Astrocyte (in vitro differentiated cells and primary cell): ENCODE measurements at places on chromosomes 1 and 21. TPM values are rescaled to one million over a fixed set of nuclear protein-coding genes. Genes with fewer than 3 reads are reported as not detected.

Gene PLD5
- total RNA-seq, result 2.7 and 4.9 TPM in 2 replicates

Gene HORMAD1
- total RNA-seq, result not detected in 2 replicates

Gene SYPL2
- total RNA-seq, result 0.70 and 0.77 TPM in 2 replicates

Gene LRRC53
- total RNA-seq, result not detected in 2 replicates

Gene TMCC2
- 10.6 and 10.8 TPM in 2 replicates for total RNA-seq

Gene ADGRL4
- total RNA-seq, result 18.7 and 19.6 TPM in 2 replicates

Gene DFFA
- total RNA-seq, result 47.4 and 58.2 TPM in 2 replicates

- H3K27me3 ChIP-seq, result no peaks in the 10 kb centered on the region
- no peak overlapping the region for H3K4me3 ChIP-seq
- no peak for DNase-seq
- no peak overlapping the region for H3K27ac ChIP-seq
- H3K36me3 ChIP-seq, result no peaks in the 10 kb centered on the region
Measured at GRCh38 chr1:110874324-110875215, 1.6 kb downstream of the CD53 start.

DNA sequence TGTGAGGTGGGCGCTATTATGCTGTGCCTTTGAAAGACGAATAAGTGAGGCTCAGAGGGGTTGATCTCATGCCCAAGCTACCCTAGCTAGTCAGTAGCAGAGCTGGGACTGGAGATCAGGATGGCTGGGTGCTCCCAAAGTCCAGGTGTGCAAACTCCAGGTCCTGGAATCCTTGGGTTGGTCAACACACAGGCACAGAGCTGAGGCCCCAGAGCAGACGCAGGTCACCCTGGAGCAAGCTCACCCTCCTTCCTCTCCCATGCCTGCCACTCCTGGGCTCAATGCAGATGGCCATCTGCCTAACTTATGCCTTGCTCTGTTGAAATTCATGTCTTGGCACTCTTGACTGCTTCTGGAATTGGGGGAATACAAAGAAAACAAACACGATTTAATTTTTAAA is 587.2 kb downstream of the PTPRU start:
- H3K27ac ChIP-seq, result no peak overlapping the region
- H3K4me3 ChIP-seq, result no peak overlapping the region
- H3K36me3 ChIP-seq, result no peaks in the 10 kb centered on the region
- H3K27me3 ChIP-seq, result peaks cover 2% of the 10 kb centered on the region
- no peaks in the 10 kb centered on the region for H3K4me1 ChIP-seq

DNA sequence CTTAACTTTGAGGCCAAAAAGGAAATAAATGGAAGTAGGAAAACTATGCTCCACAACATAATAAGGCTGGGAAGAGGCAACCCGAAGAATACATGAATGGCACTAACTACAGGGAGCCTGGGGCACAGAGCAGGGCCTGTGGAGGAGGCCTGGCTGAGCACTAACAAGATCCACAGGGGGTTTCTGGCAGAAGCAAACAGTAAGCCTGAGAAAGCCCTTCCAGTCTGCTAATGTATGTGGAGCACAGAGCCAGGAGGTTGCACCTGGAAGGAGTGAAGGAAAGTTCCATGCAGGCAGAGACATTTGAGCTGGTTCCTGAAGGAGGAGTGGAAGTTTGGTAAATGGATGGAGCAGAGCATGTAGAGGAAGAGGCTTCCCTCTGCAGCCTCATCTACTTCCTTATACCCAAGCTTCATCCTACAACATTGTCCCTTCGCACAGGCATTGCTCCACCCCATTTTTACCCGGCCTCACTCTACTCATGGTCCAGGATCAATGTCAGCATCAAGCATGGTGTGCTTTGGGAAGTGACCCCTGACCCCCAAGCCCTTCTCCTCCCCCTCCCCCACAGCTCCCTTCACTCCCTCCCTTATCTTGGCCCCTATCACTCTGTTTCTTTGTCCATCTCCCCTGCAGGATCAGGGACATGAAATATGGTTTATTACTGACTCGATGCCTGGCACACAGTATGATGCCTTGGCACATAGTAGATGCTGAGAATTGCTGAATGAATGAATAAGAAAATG is 23.3 kb downstream of the SHISA4 start:
- no peaks in the 10 kb centered on the region for H3K36me3 ChIP-seq
- no peak overlapping the region for H3K27ac ChIP-seq
- H3K27me3 ChIP-seq, result no peaks in the 10 kb centered on the region
- peaks cover 13% of the 10 kb centered on the region for H3K4me1 ChIP-seq
- no peak overlapping the region for H3K4me3 ChIP-seq

GRCh38 chr1:156198831-156199349 is 5.0 kb downstream of the SLC25A44 start:
- H3K27me3 ChIP-seq, result no peaks in the 10 kb centered on the region
- H3K36me3 ChIP-seq, result peaks cover 16% of the 10 kb centered on the region
- no peak overlapping the region for H3K4me3 ChIP-seq
- H3K4me1 ChIP-seq, result peaks cover 12% of the 10 kb centered on the region

DNA sequence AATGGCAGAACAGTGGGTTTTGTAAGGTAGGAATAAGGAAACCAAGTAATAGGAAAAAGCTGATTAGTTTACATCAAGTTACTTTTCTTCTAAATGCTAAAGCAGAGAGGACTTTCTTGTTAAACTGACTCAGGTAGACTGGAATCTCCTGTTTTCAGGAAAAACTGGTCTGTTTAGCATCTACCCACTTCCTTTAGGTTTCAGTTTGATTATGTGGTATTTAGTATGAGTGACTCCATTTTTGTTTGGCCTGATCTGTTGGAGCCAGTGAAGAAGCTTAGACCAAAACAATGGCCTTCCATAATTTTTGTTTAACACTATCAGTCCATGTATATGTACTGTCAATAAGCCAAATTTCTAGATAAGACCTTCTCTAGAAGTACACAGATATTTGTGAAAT is 88.4 kb downstream of the EPB41 start:
- H3K36me3 ChIP-seq, result no peaks in the 10 kb centered on the region
- no peak overlapping the region for H3K4me3 ChIP-seq
- H3K4me1 ChIP-seq, result no peaks in the 10 kb centered on the region
- no peak for DNase-seq
- no peaks in the 10 kb centered on the region for H3K27me3 ChIP-seq

DNA sequence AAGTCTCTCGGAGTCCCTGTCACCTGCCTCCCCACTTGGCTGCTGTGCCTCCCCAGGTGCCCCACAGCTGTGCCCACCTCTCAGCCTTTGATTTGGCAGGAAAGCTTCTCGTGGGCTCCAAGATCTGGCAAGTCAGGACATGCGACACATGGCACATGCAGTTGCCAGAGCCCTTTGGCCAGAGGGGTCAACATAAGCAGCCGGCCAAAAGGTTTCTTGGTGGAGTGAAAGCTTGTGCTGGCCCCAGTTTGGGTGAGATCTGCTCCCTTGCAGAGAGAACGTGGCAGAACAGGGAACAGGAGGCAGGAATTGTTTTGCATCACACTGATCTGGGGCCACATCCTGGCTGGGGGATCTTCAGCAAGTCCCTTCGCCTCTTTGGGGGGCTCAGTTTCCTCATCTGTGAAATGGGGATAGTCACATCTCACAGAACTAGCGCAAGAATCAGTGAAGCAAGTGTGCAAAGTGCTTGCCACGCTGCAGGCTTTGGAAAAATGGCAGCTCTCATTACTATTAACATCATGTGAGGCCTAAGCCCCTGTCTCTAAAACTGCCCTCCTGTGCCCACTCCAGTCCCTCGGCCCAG is 232.6 kb downstream of the TRABD2B start:
- H3K4me3 ChIP-seq, result no peak overlapping the region
- H3K36me3 ChIP-seq, result no peaks in the 10 kb centered on the region
- no peak overlapping the region for H3K27ac ChIP-seq
- no peak for DNase-seq

DNA sequence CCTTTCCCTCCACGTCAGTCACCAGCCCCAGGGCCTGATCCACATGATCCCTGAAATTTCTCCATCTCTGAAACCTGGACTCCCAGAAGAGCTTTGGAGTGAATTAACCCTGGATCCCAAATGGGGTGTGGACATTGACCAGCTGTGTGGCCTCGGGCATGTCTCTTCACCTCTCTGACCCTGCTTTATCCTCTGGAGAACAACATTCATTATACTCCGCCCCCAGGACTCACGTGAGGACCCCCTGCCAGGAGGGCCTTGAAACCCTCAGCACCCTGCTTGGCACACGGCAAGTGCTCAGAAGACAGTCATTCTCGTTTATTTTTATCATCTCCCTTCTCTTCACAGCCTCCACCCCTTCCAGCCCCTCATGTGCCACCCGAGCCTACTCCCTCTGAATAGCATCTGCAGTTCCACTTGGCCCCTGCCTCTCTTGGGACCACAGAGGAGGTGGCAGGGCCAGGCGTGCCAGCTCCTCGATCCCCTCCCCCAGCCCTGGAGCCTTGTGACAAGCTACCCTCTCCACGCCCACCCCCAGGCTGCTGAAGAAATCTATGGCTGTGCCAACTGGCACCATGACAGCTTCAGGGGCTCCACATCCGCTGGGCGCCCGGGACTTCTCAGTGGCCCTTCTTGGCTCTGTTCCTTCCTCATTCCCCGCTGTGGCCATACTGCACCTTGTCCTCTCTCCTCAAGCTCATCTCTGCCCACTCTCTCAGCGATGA is 18.0 kb downstream of the ADGRB2 start:
- H3K27me3 ChIP-seq, result no peaks in the 10 kb centered on the region
- peaks cover 23% of the 10 kb centered on the region for H3K4me1 ChIP-seq
- DNase-seq, result no peak
- H3K36me3 ChIP-seq, result no peaks in the 10 kb centered on the region
- H3K27ac ChIP-seq, result no peak overlapping the region
- no peak overlapping the region for H3K4me3 ChIP-seq

DNA sequence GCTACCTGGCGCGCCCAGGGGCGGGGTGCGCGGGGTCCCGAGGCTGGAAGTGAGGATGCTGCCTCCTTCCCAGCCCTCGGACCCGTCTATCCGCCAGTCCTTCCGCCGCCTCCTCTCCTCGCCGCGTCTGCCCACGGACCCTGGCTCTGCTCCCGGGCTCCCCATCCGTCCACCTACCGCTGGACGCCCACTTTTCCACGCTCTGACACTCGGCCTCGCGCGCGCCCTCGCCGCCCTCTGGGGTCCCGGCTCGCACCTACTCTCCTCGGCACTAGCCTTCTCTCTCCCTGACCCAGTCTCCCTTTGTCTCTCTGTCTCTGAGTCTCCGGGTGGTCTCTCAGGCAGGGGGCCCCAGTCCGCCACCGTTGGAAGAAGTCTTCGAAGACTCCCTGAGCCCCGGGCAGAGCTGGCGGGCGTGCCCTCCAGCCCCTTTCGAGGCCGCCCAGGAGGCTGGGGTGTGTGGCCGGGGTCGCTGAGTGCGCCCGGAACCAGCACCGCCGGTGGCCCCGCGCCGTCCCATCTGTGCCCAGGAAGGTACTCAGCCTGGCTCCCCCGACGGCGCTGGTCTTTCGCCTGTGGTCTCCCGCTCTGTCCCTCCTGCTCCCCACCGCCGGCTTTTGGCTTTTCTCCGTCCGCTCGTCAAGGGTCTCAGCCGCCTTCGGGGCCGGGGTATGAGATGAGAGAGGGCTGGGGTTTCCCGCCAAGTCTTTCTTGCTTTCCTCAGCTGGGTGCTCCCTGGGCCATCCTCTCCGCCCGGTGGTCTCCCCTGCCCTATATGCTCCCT is 610 bp downstream of the DRAXIN start:
- no peak overlapping the region for H3K27ac ChIP-seq
- H3K27me3 ChIP-seq, result peaks cover 23% of the 10 kb centered on the region
- H3K4me1 ChIP-seq, result peaks cover 23% of the 10 kb centered on the region
- no peaks in the 10 kb centered on the region for H3K36me3 ChIP-seq
- H3K4me3 ChIP-seq, result peak overlapping the region; percentile 28

DNA sequence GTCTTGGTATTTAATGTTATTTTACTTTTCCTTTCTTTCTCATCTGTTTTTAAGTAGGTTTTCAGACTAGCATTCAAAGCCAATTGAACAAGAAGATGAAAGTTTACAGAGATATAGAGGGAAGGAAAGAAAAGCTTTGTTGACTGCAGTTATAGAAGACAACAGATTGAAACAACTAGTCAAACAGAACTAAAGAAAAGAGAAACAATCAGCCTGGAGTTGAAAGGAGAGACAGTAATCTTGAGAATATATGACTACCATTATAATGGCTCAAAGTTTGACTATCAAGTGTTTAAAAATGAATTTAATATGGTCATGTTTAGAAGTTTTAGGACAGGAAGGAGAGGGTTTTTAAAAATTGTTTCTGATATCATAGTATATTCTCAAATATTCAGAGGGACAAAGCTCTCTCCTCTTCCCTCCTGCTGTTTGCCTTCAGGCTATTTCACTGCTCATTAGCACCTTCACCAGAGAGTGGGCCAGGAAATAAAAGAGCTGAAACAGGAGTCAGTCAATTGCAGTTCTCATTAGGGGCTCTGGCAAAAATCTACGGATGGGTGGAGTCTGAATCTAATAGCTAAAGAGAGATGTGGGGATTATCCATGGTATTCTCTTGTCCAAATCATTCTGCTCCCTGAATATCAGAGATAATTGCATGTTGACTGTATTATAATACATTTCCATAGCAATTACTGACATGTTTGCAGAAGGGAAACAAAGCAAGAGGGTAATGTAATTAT is 577.8 kb downstream of the BRINP3 start:
- no peak for DNase-seq
- no peaks in the 10 kb centered on the region for H3K36me3 ChIP-seq
- H3K4me3 ChIP-seq, result no peak overlapping the region

GRCh38 chr1:154198756-154199562 is 7.1 kb upstream of the TPM3 start:
- no peaks in the 10 kb centered on the region for H3K36me3 ChIP-seq
- H3K4me1 ChIP-seq, result peaks cover 3% of the 10 kb centered on the region
- H3K4me3 ChIP-seq, result no peak overlapping the region
- H3K27ac ChIP-seq, result no peak overlapping the region
- peak; percentile 48 for DNase-seq

DNA sequence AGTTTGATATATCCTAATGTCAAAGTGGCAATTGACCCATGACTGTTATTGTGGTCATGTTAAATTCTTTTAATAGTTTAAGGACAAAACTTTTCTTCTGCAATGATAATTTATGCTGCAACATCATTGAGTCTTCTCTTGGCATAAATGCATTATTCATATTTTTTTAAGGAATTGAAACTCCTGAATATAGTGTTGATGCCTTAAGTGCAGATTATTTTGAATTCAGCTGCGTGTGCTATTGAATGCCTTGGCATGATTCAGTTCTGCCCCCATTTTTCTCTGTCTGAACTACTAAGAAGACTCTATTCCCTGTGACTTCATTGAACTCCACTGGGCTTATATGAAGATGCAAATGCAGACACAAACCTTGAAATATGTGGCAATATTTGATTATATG is 22.6 kb upstream of the NOS1AP start:
- no peak overlapping the region for H3K4me3 ChIP-seq
- no peak for DNase-seq
- H3K27me3 ChIP-seq, result no peaks in the 10 kb centered on the region
- H3K36me3 ChIP-seq, result no peaks in the 10 kb centered on the region

- no peak overlapping the region for H3K4me3 ChIP-seq
- H3K4me1 ChIP-seq, result no peaks in the 10 kb centered on the region
- H3K27ac ChIP-seq, result no peak overlapping the region
- no peaks in the 10 kb centered on the region for H3K27me3 ChIP-seq
- DNase-seq, result no peak
- H3K36me3 ChIP-seq, result no peaks in the 10 kb centered on the region
Measured at GRCh38 chr1:4856396-4856795, 202.0 kb downstream of the AJAP1 start.

GRCh38 chr1:151539321-151540020 is 638 bp upstream of the TUFT1 start:
- H3K4me1 ChIP-seq, result peaks cover 46% of the 10 kb centered on the region
- peak overlapping the region; percentile 80 for H3K4me3 ChIP-seq
- peak; percentile 97 for DNase-seq
- H3K36me3 ChIP-seq, result no peaks in the 10 kb centered on the region
- peak overlapping the region; percentile 83 for H3K27ac ChIP-seq

- H3K27ac ChIP-seq, result no peak overlapping the region
- no peak overlapping the region for H3K4me3 ChIP-seq
- no peaks in the 10 kb centered on the region for H3K27me3 ChIP-seq
Measured at GRCh38 chr1:244955661-244956060, 91.3 kb upstream of the HNRNPU start.

- no peaks in the 10 kb centered on the region for H3K27me3 ChIP-seq
- H3K36me3 ChIP-seq, result peaks cover 8% of the 10 kb centered on the region
- peaks cover 14% of the 10 kb centered on the region for H3K4me1 ChIP-seq
- DNase-seq, result peak; percentile 28
- H3K27ac ChIP-seq, result peak overlapping the region; percentile 90
Measured at GRCh38 chr1:58780836-58781452, 2.9 kb downstream of the JUN start.
